Activated naive CD4-positive, alpha-beta T cell treated with anti-CD3 and anti-CD28 coated beads, Interleukin-2, amount 50 U/mL, for 72 hours (primary cell): ENCODE measurements at places on chromosomes 4 and X. TPM values are rescaled to one million over a fixed set of nuclear protein-coding genes. Genes with fewer than 3 reads are reported as not detected.

Gene TMPRSS11B
- not detected for total RNA-seq

Gene H2BW2
- not detected for total RNA-seq

Gene BEX5
- total RNA-seq: 4.3 TPM

Gene RIBC1
- 0.80 TPM for total RNA-seq

Gene MAGEA9B
- total RNA-seq: not detected

Gene TMEM131L
- total RNA-seq: 47.7 TPM

Gene UGT2B17
- not detected for total RNA-seq

Gene CPE
- total RNA-seq: not detected

Gene SPANXB1
- not detected for total RNA-seq

Gene SLC9B1
- total RNA-seq: 1.8 TPM

Gene GATA1
- total RNA-seq: not detected
